ENCODE measurements at places on chromosomes 7 and 10.

- no peak for DNase-seq
Measured at GRCh38 chr10:131820626-131821025, 80.2 kb upstream of the PPP2R2D start.

DNA sequence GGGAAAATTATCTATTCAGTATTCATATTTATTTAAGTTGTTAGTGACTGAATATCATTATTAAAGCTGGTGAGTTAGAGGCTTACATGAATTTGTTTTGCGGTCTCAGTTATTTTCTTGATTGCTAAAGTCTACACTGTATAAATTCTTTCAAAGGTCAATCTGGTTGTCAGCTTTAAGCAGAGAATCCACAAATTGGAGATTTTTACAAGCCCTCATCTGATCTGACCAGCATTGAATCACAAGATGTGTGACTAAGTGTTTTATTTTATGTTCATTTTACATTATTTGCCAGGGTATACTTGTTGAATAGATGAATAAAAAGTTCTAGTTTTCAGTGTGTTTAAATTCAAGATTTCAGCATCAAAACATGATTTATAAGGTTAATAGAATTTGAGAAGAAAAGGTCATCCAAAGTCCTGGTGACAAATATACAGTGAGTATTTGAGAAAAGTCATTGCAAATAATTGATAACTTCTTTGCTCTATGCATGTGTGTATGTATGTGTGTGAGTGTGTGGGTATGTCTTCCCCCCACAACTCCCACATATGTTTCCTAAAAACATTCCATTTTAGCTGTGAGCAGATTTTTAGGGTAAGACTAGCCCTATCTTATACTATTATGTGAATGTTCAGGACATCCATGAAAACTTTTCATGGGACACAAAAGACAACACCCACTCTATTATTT is 4.4 kb downstream of the SEMA3A start:
- no peak for DNase-seq

- DNase-seq: no peak
Measured at GRCh38 chr10:88528806-88529570, 54.1 kb downstream of the RNLS start.

GRCh38 chr10:79149662-79150443 is 81.1 kb downstream of the ZMIZ1 start:
- DNase-seq: no peak
